ENCODE measurements at places on chromosomes 13 and 19.

DNA sequence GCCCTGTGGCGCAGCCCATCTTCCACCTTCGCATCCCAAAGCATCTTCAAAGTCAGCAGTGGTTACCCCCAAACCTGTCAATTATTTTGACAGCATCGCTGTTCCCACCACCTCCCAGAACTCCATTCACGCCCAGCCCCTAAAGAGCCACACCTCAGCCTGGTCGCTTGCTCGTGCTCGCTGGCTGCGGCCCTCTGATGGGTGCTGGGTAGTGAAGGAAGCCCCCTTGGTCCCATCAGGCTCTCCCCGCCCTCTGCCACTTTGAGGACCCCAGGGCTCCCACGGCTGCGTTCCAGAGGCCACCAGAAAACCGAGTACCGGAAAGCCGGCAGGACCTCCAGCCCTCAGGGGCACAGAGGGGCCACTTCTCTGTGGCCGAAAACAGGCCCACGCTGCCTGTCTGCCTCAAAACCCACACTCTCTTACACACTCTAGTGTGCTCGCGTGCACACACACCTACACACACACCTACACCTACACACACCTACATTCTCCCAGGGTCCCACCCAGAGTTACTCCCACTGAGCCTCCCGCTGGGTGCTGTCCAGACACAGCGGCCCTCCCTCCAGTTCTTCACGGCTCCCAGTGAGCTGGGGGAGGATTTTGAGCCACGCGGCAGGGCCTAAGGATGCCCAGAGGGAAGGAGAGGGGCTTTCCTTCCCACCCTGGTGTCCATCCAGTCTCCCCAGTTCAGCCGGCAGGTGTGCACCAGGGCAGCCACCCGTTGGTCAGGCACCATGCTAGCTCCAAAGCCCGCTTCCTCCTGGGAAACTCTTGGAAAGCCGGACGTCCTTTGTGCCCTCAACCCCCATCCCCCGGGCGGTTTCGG lies 1.9 kb downstream of the VSTM2B start:
- no peak for DNase-seq

DNA sequence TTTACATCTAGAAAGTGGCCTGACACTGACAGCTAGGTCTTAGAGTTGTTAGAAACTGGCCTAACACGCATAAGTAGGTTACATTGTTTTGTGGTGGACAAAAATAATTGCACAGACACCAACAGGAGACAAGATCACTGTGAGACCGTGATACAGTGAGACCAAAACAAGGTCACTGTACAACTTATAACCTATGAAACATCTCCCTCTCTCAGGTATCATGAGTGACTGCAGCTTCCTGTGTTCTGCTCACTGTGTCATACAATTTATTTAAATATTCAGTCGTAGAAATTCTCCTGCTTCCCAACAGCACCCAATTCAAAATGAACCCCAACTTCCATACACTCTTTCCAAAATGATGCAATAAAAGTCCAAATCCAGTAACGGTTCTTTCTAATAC lies 2165.2 kb downstream of the PCDH9 start:
- DNase-seq, result no peak

GRCh38 chr13:34364633-34365032 lies 546.7 kb downstream of the RFC3 start:
- DNase-seq, result no peak

- DNase-seq, result no peak
These were observed 281.1 kb downstream of the SPRY2 start for GRCh38 chr13:80059789-80060188.

DNA sequence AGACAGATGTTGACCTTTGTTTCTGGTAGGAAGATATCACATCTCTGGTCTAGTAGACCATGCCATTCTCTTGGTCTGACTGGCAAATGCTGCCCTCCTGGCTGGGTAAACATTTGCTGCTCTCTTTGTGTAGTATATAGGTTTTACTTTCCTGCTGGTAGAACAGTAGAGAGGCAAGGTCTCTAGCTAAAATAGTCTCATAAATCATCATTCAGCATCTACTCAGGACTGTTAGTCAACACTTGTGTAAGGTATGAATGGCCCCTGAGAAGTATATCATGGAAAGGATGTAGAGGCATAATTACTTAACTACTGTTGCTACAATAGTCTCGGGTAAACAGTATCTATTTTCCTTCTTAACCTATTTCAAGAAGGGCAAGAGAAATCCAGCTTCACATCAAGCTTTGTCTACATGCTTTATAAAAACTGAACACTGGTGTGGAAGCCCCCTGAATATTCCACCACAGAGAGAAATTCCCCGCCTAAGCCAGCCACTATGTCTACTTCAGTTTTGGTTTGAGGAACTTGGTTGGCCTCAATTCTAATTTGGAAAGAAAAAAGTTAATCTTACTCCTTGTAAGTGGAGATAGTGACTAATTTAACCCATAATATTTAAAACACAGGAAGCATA lies 18.4 kb upstream of the MYCBP2 start:
- DNase-seq, result peak; percentile 18

- no peak for DNase-seq
These were observed 32.0 kb upstream of the TMEM255B start for GRCh38 chr13:113726961-113727411.

DNA sequence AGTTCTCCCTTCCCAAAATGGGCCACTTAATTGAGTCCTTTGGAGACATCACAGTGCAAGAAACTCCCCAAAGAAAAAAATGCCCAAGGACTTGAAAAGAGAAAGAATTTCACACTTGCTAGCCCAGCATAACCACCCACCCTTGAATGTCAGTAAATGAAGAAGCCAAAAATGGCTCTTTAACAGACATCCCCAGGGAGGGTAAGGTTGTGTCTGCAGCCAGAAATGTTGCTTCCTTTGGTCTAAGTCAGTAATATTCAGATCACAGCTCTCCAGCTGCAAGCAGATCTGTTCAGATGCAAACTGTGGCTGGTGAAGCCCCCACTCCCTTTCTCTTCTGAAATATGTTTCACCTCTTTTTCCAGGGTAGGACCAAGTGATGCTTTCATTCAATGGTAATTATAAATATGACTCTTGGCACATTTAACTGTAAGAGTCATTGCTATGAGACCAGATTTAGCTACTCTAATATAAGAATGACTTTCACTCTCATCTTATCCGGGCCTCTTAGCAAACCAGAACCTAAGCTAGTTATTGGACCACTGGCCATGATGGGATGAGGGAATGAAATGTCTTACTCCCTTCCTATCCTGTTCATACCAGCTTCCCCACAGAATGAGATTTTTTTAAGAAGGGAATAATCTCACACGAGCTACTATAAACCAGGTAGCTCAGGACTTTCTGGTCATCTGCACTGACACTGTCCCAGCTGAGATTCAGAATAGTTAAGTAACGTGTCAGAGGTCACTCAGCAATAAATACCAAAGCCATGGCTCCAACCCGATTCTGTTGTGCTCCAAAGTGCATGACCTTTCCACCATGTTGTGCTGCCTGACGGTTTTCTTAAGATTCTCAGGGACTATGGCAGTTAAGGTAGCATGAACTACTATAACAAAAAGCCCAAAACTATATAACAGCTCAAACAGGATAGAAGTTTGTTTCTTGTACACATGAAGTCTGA lies 234.1 kb downstream of the FOXO1 start:
- DNase-seq, result no peak

DNA sequence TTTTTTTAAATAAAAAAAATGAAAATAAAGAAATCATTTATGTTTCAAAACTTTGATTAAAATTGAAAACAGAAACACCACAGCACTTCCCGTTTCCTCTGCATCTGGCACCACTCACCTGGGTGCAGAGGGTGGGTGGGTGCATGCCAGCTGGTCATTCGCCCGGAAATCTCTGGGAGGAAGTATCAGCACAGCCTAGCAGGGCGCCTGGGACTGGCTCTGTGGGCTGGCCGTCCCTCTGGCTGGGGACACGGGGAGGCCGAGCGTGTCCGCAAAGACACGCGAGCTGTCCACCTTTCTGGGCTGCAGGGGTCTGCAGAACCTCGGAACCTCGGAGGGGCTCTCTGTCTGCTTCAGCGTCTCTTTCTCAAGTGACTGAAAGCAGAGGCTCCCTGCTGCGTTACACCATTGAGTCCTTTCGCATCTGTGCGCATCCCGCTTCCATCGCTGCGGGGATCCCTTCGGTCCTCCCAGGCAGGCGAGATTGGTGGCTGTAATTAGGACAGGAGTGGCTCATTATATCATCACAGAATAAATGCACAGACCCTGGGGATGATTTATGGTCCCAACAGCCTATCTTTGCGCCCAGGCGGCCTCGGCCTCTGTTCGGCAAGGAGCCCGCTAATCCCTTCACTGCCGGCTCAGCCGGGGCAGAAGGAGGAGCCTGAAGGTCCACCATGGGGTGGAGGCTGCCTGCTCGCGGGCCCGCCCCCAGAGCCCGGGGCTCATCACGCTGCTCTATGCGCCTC lies 17.2 kb downstream of the CRTC1 start:
- peak; percentile 21 for DNase-seq

- no peak for DNase-seq
These were observed 12.6 kb downstream of the RTBDN start for GRCh38 chr19:12821761-12822160.

DNA sequence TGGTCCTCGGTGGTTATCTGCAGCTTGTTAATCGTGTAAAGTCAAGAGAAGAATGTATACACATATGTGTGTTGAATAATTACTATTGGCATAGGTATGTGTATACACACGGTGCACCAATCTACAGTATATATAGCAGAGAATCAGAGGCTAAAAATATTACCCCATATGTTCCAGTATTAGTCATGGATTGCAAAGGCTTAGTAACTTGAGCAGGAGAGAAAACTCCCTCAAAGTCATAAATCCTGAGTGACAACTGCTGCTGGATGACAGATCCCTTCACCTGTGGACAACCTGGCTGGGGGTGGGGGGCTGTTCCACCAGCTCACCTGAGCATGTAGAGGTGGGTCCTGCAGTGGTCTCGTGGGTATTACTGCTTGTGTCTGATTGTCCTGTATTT lies 185.0 kb downstream of the ZNF536 start:
- no peak for DNase-seq

DNA sequence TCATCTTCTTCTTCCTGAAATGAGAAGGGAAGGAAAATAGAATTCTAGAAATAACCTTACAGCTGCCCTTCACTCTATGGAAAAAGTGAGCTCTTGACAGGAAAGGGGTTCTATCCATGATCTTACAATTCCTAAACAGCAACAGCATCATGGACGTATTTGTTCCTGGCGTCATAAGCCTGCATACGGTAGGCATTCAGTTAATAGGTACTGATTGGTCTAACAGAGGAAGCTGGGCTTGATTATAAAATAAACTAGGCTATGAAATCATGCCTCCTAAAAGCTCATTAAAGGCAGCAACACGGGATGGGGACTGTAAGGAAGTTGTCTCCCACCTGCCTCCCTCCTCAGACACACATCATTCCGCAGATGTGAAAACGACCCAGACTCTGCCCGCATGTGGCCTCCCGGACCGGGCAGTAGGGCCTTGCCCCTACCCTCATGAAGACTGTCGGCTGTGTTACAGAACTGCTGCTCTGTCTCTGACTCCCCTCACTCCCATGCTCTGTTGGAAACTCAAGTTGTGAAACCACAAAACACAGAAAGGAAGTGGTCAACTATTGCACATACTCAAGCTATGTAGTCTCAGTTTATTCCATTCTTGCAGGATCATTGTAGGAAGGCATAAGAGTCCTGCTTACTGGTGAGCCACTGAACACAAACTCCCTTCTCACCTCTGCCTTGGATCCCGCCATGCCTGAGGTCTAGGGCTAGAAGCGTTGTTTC lies 129.8 kb downstream of the DLEU7 start:
- peak; percentile 96 for DNase-seq

DNA sequence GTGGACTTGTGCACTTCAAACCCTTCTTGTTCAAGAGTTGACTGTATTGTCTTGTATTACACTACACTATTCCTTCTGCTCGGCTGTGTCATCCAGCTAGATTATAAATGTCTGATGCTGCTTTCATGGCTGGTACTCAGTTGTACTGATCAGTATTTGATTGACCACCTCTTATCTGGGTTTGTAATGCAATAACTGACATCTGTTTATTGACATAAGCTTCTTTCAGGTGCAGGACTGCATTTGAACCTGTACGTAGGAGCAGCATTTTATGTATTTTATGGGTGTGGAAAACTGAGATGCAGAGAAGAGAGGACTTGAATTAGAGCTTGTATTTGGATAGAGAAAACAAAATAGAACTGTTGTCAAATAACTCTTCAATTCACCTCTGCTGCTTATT lies 309.2 kb downstream of the FGF9 start:
- no peak for DNase-seq

DNA sequence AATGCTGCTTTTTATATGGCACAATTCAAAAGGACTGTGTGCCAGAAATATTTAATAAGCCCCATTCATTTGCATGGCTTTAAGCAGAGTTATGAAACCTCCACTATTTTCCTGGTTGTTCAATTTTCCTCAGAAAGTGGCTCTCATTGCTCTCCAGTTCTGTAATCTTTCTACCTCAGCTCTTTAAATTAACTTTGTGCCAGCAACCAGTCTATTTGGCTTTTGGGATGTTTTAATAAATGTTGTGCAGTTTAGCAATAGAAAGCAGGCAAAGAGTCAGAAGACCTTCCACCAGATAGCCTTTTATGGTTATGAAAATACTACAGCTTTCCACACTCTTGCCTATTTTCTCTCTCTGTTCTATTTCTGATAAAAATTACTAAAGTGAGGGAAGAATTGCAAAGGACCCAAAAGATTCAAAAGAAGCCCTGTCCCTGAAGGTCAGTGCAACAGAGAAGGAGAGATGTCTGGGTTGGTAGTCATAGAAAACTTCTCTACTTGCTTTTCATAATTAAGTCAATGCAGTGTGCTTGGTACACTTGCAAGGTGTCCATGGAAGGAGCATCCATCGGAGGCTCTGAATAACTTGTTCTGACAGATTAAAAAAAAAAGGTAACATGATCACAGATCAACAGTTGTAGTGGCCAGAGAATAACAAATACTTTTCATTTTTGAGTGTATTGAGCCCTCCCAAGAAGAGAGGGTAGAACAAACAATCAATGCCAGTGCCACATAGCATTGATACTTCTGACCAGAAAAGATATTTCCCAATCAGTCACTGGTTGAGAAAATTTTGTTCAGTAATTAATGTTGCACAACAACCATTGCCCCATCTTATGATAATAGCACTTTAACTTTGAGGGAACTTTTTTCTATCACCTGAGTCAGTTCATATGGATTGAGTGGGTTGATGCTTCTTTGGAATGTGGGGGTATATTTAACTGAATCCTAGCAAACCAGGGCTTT lies 48.4 kb upstream of the SPRY2 start:
- no peak for DNase-seq

GRCh38 chr19:23787106-23787505 lies 28.4 kb upstream of the ZNF681 start:
- no peak for DNase-seq

GRCh38 chr19:4328243-4328990 lies 10.2 kb downstream of the STAP2 start:
- peak; percentile 91 for DNase-seq

DNA sequence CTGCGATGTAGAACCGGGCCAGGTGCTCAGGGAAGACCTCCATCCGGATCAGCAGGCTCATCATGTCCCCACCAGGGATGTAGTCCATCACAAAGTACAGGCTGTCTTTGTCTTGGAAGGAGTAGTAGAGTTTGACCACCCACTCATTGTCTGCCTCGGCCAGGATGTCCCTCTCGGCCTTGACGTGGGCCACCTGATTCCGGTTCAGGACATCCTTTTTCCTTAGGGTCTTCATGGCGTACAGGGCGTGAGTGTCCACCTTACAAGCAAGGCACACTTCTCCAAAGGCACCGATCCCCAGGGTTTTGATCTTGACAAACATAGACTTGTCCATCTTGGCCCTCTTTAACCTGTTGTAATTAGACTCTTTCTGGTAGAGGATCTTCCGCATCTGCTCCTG lies 78.0 kb downstream of the LATS2 start:
- no peak for DNase-seq

Measured in Kasumi-1 (cell line).